Dermis blood vessel endothelial cell (primary cell): ENCODE measurements at places on chromosomes 1 and 21. TPM values are rescaled to one million over a fixed set of nuclear protein-coding genes. Genes with fewer than 3 reads are reported as not detected.

Gene NBPF6
- not detected in 2 replicates for total RNA-seq

Gene INKA2
- total RNA-seq = 9.7 and 12.2 TPM in 2 replicates

Gene RIMKLA
- under 0.01 and 0.05 TPM in 2 replicates for total RNA-seq

Gene OLIG2
- total RNA-seq = not detected in 2 replicates

- DNase-seq = no peak
Measured at GRCh38 chr1:160744199-160744851, 5.3 kb downstream of the SLAMF7 start.

DNA sequence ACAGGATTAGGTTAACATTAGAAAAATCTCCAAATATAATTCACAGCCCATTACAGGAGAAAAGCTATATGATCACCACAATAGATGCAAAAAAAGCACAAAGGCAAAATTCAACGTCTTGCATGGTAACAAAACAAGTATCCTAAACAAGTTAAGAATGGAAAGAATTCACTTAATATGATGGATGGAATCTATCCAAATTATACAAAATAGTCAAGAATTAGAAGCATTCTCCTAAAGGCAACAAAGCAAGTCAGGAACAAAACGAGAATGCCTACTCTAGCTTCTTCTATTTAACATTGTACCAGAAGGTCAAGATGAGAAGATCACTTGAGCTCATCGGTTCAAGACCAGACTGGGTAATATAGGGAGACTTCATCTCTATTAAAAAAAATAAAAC is 442.8 kb downstream of the SETD4 start:
- DNase-seq = no peak

GRCh38 chr21:45827881-45828579 is 153.5 kb upstream of the COL6A1 start:
- no peak for DNase-seq

DNA sequence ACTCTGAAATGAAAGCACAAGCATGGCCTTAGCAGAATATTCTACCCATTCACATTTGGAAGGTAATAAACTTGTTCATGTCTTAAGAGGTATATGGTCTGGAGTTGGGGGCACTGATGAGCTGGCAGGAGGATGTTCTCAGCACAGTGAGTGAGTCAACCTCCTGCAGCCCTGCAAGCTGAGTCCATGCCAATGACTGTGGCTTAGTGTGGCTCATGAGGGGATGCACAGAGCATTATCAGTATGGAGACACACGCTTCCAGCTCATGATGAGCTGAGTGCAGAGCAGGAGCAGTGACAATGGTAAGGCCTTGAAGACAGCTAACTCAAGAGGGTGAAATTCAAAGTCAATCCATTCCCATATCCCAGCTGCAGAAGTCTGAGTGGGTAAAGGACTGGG is 102.3 kb downstream of the TNFSF18 start:
- peak; percentile 88 for DNase-seq

DNA sequence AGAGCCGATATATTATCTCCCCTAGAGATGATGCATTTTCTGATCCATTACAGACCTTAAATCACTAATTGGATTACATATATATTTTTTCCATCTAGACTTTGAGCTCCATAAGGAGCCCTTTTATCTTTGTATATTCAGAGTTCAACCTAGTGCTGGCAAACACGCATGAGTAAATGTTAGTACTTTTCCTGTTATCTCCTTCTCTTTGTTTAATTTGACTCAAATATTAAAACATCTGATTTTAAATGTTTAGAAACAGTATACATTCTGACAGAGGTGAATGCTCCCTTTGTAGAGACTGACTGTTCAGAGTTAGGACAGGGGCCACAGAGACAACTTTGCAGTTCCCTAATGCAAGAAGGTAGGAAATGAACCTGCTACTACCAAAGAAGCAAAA is 37.1 kb downstream of the EIF2B3 start:
- no peak for DNase-seq

- DNase-seq = no peak
Measured at GRCh38 chr21:34900376-34900775, 148.7 kb downstream of the RUNX1 start.

GRCh38 chr1:70891051-70891843 is 156.4 kb downstream of the PTGER3 start:
- DNase-seq = no peak

GRCh38 chr1:218284377-218284916 is 646 bp upstream of the RRP15 start:
- no peak for DNase-seq

GRCh38 chr1:200112290-200112689 is 84.8 kb downstream of the NR5A2 start:
- DNase-seq = no peak

DNA sequence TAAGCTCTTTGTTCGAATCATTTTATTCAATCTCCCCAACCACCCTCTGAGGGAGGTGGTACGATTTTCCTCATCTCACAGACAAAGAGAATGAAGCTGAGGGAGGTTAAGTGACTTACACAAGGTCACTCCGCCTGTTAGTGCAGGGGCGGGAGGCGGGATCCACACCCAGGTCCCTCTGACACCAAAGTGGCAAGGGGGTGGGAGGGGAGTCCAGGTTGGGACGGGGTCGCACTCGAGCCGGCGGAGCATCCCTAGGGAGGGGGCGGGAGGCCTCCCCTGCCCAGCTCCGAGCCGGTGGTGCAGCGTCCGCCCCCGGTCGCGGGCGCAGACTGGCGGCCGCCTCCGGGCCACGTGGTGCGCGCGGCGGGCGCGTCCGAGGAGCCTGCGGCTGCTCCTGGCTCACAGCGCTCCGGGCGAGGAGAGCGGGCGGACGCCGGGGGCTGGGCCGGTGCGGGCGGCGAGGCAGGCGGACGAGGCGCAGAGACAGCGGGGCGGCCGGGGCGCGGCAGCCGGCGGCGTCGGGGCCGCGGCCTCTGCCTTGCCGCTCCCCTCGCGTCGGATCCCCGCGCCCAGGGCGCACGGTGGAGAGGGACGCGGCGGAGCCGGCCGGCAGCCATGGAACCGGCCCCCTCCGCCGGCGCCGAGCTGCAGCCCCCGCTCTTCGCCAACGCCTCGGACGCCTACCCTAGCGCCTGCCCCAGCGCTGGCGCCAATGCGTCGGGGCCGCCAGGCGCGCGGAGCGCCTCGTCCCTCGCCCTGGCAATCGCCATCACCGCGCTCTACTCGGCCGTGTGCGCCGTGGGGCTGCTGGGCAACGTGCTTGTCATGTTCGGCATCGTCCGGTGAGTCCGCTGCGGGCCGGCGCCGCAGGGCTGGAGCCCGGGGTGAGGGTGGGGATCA is at the start of gene OPRD1:
Gene OPRD1 (plus strand): TSS at position 405 of the 903 bp plus-strand sequence. CDS start 214 bp downstream, at position 619.
- DNase-seq = peak; percentile 25

GRCh38 chr1:186518822-186519381 is 58.0 kb upstream of the PDC start:
- no peak for DNase-seq

GRCh38 chr1:61926597-61926996 is 184.3 kb downstream of the PATJ start:
- DNase-seq = no peak
